ENCODE measurements at places on chromosomes 4 and X.

DNA sequence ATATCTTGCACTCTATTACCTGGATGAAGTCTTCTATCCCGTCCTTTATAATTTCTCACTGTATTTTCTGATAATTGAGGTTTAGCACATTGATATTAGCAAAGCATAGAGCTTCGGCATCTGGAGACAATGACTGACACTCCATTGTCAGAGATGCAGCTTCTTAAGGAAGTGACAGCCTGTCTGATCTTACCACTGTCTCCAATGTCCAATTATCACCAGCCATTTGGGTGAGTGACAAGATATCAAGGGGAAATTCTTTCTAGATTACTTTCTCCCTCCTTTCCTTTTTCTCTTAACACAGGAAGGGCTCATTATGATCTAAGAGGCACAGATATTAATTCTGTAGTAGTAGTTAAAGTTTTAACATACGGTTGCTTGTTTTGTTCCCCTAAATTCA lies 86.4 kb downstream of the LDB2 start:
- DNase-seq = no peak

- DNase-seq = no peak
These were observed 46.1 kb upstream of the PASD1 start for GRCh38 chrX:151517421-151517820.

- DNase-seq = no peak
These were observed 4.5 kb downstream of the MMRN1 start for GRCh38 chr4:89899152-89899551.

GRCh38 chrX:74119016-74119910 lies 184.7 kb upstream of the ZCCHC13 start:
- DNase-seq = no peak

- no peak for DNase-seq
These were observed 42.9 kb upstream of the DDX60 start for GRCh38 chr4:168361365-168362024.

- no peak for DNase-seq
These were observed 34.1 kb upstream of the SCML1 start for GRCh38 chrX:17703201-17703600.
